Prostate gland (tissue), 2 donors: ENCODE measurements at places on chromosomes 12 and 14. TPM values are rescaled to one million over a fixed set of nuclear protein-coding genes. Genes with fewer than 3 reads are reported as not detected.

- DNase-seq, result no peak
These were observed 28.6 kb upstream of the C12orf42 start for GRCh38 chr12:103524238-103524875.

The HVCN1 gene
- 11.2 TPM for total RNA-seq

- peak; percentile 74 for DNase-seq
These were observed at the start of gene ATN1 for GRCh38 chr12:6927379-6928021. TSS of gene ATN1 (plus strand) at chr12:6927959. CDS start at chr12:6934002, 6,043 bp downstream.

- DNase-seq, result no peak
These were observed 259.6 kb upstream of the ATP2B1 start for GRCh38 chr12:89968151-89968700.

The RNU6-8 gene
- not detected for total RNA-seq

DNA sequence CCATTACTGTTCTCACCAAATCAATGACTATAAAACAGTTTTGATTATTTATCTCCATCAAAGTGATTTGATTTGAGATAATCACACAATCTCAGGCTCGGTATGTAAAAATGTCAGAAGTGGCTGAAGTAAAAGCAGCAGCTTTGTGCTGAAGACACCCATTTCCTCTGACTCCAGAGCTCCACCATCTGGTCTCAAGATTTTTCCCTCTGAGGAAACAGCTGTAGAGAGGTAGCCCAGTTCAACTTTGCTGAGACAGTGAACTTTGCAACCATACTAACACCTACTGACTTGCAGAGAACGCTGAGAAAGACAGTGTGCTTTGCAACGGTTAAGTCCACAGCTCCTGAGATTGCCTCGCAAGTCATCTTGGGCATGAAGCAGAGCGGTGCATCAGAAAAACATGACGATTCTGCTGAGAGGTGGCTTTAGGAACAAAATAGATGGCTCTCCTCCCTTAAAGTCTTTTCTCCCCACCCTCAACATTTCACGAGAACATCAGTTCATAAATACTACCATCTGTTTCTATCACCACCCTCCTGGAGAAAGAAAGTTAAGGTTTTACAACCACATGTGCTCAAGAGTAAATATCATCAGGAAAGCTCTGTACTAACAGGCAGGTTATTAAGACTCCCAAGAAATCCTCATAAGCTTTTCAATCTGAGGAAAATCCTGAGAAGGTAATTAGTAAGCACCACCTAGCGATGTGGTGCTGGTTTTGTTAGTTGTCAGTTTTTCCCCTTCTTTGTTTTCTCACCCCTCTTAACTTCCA, 34.8 kb downstream of the HIGD1C start:
- DNase-seq, result peak; percentile 54

DNA sequence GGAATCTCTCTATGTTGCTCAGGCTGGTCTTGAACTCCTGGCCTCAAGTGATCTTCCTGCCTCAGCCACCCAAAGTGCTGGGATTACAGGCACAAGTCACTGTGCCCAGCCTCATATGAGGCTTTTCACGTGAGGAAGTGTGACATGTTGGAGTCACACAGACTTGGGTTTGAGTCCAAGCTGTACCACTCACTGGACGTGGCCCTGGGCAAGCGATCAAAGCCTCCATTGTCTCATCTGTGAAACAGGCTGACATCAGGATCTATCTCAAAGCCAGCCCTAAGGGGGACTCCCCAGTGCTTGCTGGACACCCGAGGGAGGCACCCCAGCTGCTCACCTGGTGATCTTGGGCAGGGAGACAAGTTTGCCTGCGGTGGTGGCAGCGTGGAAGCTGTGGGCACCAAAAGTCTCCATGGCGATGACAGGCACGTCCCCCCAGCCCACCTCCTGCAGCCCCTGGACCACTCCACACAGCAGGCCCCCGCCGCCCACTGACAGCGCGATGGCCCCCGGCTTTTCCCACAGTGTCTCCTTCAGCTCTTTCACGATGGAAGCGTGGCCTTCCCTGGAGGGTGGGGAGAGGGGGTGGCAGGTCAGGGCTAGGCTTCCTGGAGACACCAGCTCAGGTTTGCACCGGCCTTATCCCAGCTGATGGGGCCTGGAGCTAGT, 6.7 kb downstream of the SDS start:
- DNase-seq, result no peak

DNA sequence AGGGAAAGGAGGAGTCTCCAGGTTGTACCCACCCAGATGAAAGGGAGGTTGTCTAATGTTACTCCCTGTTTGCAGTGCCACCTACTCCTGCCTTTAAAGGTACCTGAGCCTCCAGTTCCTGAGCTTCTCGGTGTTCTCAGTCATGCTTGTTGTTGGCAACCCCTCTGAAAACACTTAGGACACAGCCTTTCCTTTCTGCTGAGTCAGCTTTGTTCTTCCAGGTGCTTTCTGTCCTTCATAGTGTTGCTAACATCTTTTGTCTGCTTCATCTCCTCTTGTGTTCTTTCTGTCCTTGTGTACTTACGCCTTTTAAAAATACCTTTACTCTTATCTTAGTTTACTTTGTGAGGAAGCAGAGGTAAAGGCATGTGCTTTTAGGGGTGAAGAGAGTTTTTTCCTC, 97.0 kb upstream of the NEDD1 start:
- DNase-seq, result peak; percentile 55

DNA sequence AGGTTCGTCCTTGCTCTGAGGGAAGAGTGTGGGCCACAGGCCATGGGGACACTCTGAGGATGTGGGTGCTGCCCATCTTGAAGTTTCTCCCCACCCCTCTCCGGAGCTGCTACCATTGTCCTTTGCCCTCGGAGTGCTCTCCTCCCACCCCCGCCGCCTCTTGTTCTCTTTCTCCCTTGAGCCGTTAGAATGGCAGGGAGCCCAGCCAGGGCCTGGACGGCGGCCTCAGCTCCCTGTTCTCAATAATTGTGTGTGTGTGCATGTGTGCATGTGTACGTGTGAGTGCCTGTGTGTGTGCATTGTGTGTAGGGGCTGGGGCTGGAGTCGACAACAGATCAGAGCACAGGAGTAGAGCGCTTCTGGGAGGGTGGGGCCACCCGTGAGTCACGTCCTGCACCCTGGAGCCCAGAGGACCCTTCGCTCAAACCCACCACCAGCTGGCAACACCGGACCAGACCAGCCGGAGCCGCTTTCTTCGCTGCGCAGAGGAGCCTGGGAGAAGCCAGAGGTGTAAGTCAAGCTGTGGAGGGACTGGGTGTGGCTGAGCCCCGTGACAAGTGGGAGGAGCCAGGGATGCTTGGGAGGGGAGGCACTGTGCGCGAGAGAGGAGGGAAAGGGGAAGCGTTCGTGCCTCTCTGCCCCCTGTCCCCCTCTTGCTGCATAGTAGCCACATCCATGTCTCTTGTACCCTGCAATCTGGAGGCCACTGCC, 25.9 kb upstream of the KCNA5 start:
- no peak for DNase-seq
